Fibroblast of skin of left biceps (primary cell): ENCODE measurements at places on chromosomes 2 and 18.

- DNase-seq = no peak
Measured at GRCh38 chr2:121072784-121073183, 212.2 kb downstream of the TFCP2L1 start.

GRCh38 chr2:35873921-35874320, 481.7 kb upstream of the CRIM1 start:
- DNase-seq = no peak

DNA sequence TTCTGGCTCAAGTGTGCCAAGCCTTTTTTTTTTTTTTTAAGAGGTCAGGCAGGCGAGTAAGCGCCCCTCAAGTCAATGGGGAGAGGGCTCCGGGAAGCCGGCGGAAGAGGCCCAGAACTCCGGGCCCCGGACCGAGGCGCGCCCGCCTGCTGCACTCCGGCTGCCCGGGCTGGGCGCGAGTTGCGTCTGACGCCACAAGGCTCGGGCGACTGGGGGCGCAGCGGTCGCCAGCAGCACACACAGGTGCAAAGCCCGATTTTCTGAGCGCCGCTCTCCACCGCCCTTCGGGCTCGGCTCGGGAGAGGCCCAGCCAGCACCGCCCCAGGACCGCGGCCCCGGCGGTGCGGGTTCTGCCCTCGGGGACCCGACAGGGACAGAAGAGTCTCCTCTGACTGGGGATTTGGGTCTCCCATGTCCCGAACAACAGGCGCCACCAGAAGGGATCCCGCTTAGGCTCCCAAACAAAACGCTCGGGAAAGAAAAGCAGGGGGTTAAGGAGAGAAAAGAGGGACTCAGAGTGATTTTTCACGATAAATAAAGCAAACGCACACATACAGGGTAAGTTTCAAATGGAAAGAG, 787 bp downstream of the ERBB4 start:
- no peak for DNase-seq

DNA sequence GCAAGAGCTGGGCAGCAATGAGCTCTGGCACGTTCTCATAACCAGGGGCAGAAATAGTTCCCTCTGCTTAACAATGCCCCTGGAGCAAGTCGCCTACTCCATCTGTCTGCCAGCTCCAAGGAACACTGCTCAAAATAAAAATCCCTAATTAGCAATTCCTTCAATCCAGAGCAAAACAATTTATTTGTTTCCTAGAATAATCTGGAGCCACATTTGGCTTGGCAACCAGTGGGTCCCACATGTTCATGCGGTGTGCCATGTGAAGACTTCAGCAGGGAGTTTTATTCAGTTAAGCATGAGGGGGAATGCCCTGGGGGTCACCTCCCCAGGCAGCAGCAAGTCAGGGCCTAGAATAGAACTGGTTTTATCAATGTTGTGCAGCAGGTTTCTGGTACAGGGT, 7.6 kb upstream of the EGR4 start:
- no peak for DNase-seq

GRCh38 chr2:240396623-240397541, 38.6 kb upstream of the GPC1 start:
- no peak for DNase-seq

GRCh38 chr2:99238599-99238998, 16.9 kb downstream of the LYG2 start:
- DNase-seq = no peak

- no peak for DNase-seq
Measured at GRCh38 chr2:187017438-187017837, 168.5 kb upstream of the ZSWIM2 start.

DNA sequence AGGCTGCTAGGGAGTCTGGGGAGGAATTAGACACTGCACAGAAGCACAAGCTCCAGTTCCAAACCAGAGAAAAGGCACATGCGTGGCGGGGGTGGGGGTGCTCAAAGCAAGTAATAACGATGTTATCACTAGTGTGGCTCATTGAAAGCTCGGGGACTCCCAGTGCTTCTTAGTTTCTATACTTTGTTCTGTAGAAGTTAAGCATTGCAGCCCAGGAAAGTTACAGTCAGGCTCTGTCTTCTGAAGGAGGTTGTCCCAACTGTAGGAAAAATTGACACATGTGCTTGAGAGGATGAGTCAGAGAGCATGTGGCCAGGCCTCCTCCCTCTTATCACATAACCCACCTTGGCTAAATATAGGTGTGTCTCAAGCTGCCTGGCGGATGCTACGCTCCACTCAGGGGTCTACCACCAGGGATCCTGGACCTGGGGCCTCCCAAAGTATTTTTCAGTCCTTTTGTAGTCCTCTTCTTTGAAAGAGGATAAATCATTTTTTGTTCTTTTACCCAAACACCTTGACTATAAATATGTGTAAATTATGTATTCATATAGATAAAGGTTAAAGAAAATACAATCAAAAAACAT, 3.8 kb downstream of the GALNT5 start:
- DNase-seq = no peak

DNA sequence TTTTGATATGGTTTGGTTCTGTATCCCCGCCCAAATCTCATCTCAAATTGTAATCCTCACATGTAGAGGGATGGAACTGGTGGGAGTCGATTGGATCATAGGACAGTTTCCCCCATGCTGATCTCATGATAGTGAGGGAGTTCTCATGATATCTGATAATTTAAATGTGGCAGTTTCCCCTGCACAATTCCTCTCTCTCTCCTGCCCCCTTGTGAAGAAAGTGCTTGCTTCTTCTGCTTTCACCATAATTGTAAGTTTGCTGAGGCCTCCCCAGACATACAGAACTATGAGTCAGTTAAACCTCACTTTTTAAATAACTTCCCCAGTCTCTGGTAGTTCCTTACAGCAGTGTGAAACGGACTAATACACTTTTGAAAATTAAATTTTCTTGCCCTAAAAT, 12.3 kb upstream of the KCNJ3 start:
- no peak for DNase-seq

- no peak for DNase-seq
Measured at GRCh38 chr18:62277045-62277444, 48.1 kb upstream of the TNFRSF11A start.

GRCh38 chr2:158975271-158975921, 7.0 kb downstream of the TANC1 start:
- no peak for DNase-seq

GRCh38 chr18:9941103-9941502, 27.3 kb downstream of the VAPA start:
- no peak for DNase-seq

- no peak for DNase-seq
Measured at GRCh38 chr2:30880516-30880915, 73.3 kb upstream of the CAPN13 start.
